ENCODE measurements at places on chromosomes 16 and 17.

DNA sequence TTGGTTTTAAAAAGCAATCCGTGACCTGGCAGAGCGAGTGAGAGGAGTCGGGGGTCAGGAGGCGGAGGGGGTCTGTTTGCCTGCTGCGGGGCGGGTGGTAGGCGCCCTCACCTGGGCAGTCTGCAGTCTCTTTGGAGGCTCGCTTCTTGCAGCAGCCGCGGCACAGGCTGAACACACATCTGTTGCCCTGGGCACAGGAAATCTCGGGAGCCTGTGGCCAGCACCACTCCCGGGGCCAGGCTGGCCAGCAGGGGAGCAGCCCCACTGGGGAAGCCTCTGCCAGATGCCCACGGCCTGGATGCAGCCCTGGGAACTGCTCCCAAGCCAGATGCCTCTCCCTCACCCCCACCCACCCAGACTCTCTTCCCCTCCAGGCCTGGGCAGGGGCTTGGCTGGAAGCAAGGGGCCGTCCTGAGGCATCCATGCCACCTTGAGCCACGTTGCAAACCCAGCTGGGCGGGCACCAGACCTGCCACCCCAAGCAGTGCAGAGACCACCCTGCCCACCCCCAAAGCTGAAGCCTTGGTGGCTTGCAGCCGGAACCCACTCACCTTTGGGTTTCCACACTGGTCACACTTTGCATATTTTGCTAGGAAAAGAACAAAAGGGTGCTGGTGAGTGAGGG, 6.6 kb downstream of the GPS1 start:
- no peak for DNase-seq

DNA sequence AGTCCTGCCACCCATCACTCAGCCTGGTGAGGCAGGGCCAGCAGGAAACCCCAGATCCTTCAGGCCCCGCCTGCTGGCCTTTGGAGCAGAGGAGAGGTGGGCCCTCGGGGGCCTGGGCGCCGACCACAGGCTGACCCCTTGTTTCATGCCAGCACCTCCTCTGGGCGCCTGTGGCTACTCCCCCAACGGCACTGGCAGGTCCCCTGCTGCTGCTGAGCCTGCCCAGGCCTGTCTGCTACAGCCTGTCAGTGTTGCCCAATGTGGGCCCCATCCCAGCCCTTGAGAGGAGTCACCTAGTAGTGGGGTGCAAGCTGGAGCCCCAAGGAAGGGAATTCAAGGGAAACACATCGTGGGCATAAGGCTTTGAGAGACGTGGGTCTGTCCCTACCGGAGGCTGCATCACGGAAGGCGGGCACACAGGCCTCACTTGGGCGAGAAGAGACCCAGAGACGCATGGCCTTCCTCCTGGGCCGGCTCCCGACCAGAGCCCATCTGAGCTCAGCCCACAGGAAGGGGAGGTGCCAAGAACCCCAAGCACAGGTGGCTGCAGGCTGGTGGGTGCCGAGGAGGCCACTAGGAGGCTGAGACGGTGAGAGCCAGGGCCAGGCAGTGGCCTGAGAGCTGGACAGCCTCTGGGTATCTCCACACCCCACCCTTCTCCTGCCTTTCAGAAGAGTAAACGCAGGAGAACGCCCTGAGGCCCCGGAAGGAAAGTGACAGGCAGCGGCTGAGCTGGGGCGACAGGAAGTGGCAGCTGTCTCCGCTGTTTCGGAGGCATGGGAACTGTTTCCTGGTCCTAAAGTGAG, 8.0 kb upstream of the FASN start:
- peak; percentile 63 for DNase-seq

DNA sequence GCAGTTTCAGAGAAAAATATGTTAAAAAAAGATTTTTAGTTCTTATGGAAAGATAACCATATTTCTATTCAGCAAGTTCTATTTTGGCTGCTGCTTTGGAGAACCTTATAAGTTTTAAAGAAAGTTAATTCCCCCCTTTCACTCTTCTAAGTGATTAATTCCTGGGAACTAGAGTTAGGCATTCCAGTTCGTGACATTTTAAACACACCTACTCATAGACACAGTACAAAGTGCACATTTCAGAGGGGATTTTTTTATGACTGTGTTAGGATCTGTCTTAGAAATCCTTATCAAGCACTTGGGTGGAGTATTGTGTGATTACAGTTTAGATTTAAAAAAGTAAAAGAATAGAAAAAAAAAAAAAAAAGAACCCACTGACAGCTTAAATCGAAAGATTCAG, 3.5 kb upstream of the CDH11 start:
- DNase-seq: no peak

- DNase-seq: no peak
These were observed 62.0 kb downstream of the FOXL1 start for GRCh38 chr16:86640265-86640843.

DNA sequence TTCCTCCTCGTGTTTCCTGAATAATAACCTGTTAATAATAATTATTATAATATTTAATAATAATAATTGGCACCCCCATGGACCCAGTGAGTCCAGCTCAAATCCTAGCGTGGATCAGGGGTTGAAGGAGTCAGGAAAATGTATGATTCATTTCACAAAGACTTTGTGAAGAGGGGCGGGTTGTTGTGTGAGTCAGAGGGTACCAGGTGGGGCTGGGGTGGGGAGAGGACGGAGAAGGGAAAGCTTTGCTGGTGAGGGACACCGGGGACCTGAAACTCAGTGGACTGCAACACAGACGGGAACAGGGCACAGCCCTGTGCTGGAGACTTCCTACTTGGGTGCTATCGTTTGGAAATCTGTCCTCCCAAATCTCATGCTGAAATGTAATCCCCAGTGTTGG, 3.1 kb upstream of the ADORA2B start:
- no peak for DNase-seq

Data from Jurkat, Clone E6-1 (cell line).